Stimulated activated CD4-positive, alpha-beta T cell treated with anti-CD3 and anti-CD28 coated beads, Interleukin-1b, Interleukin-23, amount 100 ng/mL, for 48 hours (primary cell): ENCODE measurements at places on chromosomes 16 and 17.

- DNase-seq = no peak
Observed at GRCh38 chr17:10757067-10757466, 27.2 kb upstream of the TMEM220 start.

DNA sequence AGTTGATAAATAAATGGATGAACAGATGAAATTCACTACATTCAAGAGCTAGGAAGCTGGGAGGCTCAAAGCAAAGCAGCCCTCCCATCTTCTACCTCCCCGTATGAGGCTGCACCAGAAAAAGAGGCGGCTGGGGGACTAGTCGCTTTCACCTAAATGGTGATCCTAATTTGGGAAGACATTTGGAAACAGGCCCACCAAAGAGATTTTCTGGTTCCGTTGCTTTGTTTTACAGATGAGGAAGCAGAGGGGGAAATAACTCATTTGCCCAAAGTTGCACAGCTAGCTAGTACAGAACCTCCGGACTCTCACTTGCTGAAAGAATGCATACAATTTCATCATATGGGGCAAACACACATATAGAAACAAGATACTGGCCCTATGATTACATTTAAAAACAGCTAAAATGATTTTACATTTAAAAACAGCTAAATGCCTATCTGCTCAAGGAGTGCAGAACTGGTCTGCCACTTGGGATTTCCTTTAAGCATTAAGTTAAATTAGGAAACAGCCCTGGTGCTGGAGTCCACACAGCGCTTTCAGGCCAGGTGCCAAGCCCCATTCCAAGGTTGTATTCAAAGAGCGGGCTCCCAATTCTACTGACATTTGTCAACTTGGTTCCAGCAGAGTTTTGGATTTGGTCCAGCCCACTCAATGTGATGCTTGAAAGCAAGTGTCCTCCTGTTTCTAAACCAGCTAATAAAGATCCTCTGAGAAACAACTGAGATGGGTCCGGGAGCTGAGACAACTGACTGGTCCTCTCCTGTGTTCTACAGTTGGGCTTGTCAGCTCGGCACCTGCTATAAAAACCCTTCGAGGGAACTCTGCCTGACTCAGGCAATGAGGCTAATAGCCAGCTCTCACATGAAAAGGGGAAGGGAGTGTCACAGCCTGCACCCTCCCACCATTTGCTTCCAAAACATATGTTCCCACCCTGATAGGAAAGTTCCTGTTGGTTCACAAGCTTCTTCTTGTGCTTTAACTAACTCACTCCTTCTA, 11.7 kb downstream of the ERN1 start:
- no peak for DNase-seq

DNA sequence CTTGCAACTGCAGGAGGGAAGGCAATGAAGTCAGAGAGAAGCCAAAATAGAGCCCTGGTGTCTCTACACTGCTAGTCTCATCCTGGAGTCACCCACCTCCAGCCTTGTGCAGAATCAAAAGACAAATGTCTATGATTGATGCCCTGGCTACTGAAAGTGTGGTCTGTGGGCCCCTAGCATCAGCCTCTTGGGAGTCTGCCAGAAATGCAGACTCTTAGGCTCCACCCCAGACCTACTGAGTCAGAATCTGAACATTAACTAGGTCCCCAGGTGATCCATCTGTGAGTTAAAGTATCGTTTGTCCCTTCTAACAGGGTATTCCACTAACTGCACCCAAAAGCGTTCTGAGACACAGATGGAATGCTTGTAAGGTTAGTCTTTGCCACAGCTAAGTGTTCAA, 21.2 kb downstream of the EARS2 start:
- DNase-seq = no peak

DNA sequence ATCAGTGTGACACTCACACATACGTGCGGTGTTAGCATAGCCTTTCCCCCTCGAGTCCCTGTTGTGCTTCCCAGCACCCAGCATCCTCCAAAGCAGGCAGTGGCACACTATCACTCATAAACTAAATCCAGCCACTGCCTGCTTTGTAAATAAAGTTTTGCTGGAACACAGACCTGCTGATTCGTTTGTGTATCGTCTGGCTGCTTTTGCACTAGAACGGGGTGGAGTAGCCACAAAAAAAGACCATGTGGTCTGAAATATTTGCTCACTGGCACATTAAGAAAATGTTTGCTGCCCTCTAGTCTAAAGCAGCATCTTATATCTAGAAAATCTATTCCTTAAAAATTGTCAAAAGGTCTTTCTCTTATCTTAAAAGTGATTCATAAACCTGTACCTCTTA, 341.2 kb upstream of the ZFHX3 start:
- DNase-seq = no peak

DNA sequence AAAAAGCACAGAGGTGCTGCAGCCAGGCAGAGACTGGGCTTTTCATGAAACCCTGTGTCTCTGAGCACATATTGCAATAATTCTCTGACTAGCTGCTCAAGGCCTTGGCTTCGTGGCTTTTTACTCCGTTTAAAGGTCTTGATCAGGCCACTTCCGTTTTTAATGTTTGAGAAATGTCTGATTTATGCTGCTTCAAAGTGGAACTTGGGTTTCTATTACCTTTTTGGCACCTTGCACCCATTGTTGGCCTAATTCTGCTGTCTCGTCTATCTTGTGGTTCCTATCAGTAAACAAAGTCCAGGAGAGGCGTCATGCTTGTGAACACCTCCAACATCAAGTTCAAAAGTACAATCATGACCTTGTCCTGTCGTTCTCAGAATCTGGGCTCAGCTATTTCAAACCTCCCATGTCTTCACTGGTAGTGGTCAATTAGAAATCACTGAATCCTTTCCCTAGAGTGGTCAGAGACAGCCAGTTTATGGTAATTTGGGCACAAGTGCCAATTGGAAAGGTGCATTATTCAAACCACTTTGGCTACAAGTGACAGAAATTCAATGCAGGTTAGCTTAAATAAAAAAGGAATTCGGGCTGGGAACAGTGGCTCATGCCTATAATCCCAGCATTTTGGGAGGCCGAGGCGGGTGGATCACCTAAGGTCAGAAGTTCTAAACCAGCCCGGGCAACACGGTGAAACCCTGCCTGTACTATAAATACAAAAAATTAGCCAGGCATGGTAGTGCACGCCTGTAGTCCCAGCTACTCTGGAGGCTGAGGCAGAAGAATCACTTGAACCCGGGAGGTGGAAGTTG, 33.3 kb upstream of the METTL9 start:
- no peak for DNase-seq

GRCh38 chr17:77427391-77427991, 286.7 kb downstream of the SEC14L1 start:
- no peak for DNase-seq

DNA sequence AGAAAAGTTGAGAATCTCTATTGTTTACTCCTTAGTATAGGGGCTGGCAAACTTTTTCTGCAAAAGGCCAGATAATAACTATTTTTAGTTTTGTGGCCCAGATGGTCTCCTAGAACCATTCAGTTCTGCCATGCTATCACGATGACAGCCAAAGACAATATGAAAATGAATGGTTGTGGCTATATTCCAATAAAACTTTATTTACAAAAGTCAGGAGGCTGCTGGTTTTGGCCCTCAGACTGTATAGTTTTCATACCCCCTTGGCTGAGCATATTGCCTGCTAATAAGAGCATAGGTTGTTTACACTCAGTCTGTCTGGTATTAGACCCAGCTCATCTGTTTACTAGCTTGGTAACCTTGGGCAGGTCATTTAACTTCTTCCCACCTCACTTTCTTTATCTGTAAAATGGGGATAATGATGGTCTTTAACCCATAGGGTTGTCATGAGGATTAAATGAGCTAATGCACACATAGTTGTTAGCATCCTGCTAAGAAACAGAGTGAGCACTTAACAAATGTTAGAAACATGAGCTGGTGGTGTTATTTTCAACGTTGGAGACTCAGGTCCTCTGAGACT, 156.3 kb downstream of the MSI2 start:
- DNase-seq = no peak

DNA sequence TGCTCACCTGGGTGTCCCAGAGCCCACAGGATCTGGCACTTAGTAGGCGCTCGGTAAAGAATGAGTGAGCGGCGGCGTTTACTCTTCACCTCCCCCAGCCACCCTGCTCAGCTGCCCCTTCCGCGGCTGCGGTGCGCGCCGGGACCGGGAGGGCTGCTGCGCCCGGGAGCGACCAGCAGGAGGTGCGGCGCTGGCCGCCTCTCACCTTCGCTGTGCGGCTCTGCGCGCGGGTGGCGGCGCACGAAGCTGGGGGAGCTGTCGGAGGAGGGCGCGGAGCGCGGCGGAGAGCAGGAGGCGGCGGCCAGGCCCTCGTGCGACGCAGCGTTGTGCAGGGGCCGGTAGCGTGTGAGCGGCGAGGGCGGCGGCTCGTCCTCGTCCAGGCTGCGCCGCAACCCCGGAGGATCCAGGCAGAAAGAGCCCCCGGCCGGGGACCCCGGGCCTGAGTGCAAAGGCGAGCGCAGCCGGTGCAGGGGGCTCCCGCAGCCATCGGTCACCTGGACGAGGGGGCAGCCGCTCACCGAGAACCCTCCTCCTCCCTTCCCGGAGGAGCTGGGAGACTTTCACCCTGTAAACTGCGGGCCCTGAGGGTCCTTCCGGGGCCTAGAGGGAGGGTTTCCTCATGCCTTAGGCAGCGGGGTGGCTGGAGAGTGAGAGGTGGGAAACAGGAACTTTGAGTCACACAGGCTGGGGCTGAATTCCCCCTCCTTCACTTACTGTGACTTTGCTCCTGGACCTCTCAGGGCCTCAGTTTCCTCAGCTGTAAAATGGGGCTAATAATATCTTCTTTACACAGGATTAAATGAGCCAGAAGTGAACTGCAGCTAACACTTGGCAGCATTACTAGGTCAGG, 12.5 kb downstream of the SAMD14 start:
- DNase-seq = peak; percentile 67

DNA sequence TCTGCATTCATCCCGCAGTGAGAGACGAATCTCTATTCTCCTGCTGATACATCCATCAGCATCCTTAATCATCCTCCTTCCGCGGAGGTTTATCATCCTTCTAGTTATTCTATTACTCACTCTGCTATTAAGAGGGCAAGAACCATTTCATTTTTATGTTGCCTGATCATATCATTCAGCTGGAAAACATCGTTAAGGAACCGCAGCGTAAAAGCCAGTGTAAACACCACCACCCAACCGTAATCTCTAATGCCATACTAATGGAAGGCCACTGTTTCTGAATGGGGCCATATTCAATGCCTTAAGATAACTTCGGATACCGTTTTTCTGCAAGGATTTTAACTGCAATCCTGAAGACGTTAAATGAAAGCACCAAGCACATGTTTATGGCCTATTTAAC, 36.7 kb upstream of the ERCC4 start:
- DNase-seq = no peak

DNA sequence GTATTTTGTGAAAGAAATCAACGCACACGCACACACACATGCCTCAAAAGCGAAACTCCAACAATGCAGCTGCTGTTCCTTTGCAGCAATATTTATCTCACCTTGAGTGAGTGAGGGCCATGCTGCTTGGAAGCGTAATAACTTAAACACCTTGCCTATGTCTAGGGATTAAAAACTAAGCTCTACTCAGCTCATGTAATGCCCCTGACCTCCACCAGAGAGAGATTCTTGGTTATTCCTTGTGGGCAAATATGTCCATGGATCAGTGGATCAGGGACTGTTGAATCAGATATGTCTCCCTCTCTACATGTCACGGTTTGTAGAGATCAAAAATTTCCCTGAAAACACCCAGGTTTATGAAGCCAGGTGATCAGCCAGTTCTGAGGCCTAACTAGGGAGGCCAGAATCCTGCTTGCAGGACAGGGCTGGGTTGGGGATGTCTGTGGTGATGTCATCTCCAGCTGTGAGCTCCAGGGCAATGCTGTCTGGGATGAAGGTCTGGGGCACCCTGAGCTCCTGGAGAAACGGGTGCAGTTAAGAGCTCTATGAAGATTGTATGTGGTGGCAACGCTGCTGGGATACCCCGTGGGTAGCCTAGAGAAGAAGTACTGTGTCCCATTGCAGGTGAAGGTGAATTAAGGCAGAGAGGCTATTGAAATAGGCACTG, 149.4 kb downstream of the KCNJ12 start:
- no peak for DNase-seq

DNA sequence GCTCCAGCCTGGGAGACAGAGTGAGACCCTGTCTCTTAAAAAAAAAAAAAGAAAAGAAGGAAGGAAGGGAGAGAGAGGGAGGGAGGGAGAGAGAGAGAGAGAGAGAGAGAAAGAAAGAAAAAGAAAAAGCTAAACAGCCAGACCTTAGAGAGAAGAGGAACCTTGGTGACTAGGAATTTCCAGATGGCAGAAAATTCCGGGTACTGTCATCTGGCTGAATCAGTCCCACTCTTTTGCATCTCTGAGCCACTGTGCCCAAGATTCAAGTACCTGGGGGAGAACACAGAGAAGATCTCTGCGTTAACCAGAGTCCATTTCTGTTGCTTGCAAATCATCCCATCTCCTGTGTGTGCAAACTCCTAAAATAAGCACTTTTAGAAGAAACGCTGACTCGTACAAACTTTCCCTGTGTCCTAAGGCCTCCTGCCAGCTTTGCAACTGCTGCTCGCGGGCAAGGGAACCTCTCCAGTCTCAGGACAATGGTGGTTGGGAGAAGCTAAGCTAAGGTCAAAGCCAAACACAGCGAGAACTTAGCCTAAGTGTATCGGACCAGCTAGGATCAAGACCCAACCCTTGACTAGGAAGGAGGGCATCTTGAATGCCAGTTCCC, 18.0 kb downstream of the BMERB1 start:
- DNase-seq = no peak
